ENCODE measurements at places on chromosomes 12 and 14. TPM values are rescaled to one million over a fixed set of nuclear protein-coding genes. Genes with fewer than 3 reads are reported as not detected.

Gene CD163L1
- total RNA-seq: 0.53 TPM

Gene BEST3
- 0.82 TPM for total RNA-seq

Gene EPS8
- total RNA-seq: 51.8 TPM

Gene SRRM4
- not detected for total RNA-seq

Gene FSCB
- not detected for total RNA-seq

Gene STYX
- 6.8 TPM for total RNA-seq

Gene RD3L
- not detected for total RNA-seq

Gene KCNMB4
- 0.35 TPM for total RNA-seq

Gene OAS1
- total RNA-seq: 34.1 TPM

Gene CARMIL3
- 0.48 TPM for total RNA-seq

Gene CLEC1A
- total RNA-seq: not detected

All from A549 treated with AZD2906 at 1 μM for 4 hours (cell line).